Stimulated activated CD4-positive, alpha-beta T cell treated with anti-CD3 and anti-CD28 coated beads, Interleukin-15, amount 100 ng/mL, for 1 hour (primary cell): ENCODE measurements at places on chromosomes 4 and X.

DNA sequence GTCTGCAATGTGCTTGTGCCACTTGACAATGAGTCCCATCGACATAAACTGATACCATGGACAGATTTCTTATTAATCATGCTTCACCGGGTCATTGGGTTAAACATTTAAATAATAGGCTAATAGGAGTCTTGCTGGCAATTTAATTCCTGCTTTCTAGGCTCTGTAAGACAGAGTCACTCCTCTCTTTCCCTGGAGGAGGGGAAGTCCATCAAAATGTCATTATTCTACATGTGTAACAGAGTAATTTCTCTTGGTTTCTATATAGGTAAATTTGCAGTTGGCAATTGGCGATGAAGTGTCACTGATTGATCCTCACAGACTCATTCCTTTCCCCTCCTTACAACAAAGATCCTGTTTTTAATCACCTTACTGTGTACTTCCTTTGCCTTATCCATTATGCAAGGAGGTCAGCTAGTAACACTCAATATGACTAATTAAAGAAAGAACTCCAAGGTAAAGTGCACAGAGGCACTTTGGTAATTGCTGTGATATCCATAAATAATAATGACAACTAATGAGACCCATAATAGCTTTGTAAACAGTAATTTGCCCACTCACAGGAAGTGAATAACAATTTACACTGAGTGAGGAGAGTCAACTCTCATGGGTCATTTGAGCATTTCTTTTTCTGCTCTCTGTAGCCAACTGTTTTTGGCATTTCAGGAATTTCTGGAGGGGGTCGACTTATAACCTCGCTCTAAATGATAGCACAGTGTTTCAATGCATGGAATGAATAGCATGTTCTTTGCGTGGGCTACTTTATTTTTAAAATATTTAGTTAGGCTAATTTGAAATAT, 184.0 kb downstream of the UGT8 start:
- DNase-seq: no peak

- no peak for DNase-seq
Measured at GRCh38 chrX:20596856-20597255, 330.1 kb upstream of the RPS6KA3 start.

DNA sequence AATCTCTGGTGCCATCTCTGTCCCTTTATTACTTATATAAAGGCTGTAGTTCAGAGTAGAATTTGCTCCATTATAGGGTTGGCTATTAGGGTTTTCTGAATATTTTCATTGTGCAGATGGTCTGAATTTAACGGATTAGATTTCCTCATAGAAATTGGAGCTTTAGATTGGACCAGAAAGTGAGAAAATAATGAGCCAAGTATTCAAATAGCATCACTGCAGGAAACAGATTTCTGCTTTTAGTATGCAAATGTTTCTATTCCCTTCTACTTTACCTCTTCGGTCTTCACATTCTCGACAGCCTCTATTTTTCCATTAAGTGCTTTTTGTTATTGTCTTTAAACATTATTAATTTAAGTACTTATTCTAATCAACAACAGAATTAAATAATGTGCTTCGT, 55.4 kb downstream of the TRIM2 start:
- DNase-seq: no peak

DNA sequence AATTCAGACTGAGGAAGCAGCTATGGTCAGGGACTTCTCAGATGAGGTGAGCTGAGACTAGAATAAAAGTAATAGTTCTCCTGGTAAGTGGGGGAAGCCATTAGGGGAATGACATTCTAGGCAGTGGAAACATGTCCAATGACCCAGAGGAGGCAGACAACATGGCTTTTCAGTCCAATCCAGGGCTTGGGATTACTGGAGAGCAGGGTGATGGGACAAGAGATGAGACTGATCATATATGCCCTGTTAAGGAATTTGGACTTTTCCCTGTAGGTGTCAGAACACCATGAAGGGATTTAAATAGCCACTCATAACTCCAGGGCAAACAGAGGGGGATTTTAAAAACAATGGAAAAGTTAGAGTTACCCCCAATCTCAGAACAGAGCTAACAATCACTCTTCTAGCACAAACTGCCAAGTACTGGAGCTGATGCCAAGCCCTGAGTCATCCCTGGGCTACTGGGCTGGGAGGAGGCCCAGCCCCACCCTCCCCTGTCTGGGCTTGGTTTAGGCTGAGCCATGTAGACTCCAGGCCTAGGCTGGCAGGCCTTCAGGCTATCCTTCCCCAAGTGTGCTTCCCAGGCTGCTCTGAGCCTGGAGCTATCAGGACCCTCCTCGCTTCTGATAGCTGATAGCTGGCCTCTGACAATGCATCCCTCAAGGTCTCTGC, 22.7 kb upstream of the MSN start:
- DNase-seq: no peak

DNA sequence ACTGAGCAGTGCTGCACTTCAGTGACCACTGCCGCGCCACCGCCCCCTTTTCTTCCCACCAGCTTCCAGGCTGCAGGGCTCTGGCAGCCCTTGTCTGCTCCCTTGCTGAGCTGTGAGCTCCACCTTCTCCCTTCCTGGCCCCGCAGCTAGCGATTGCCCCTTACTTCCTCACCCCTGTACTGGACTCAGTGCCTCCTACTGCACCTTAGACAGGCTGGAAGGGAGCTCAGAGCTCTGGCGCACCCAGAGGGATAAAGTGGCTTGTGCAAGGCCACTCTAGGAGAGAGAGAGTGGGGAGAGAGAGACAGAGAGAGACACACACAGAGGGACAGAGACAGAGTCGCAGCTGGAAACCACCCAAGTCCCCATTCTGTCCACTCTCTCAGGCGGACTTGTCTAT, 6.0 kb downstream of the RASL11B start:
- DNase-seq: no peak

- no peak for DNase-seq
Measured at GRCh38 chrX:2498781-2499302, 1.9 kb downstream of the DHRSX start.

DNA sequence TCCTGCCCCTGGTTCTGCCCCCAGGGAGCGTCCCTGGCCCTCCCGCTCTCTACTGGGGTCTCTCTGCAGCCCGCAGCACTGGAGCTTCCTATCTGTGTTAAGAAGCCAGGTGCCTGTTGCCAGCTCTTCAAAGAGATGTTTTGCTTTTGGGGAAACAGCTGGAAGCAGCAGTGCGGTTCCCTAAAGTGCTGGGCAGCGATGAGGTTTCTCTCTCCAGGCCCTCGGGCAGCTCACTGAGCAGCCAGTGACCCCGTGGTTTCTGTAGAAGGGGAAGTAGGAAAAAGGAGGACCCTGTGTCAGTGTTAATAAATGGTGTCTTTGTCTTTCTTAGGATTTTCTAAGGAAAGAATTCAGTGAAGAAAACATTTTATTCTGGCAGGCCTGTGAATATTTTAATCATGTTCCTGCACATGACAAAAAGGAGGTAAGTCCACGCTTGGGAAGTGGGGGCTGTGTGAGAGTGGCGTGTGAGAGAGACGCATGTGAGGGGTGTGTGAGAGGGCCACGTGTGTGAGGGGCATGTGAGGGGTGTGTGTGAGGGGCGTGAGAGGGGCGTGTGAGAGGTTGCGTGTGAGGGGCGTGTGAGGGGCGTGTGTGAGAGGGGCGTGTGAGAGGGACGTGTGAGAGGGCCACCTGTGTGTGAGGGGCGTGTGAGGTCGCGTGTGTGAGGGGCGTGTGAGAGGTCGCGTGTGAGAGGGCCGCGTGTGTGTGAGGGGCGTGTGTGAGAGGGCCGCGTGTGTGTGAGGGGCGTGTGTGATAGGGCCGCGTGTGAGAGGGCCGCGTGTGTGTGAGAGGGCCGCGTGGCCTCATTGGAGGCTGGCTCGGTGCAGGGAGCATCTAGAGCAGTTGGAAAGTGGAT, 27.1 kb upstream of the HGFAC start:
- DNase-seq: no peak

- DNase-seq: no peak
Measured at GRCh38 chr4:24003926-24004325, 114.1 kb upstream of the PPARGC1A start.

GRCh38 chr4:155207534-155208257, 740 bp upstream of the NPY2R start:
- DNase-seq: no peak

DNA sequence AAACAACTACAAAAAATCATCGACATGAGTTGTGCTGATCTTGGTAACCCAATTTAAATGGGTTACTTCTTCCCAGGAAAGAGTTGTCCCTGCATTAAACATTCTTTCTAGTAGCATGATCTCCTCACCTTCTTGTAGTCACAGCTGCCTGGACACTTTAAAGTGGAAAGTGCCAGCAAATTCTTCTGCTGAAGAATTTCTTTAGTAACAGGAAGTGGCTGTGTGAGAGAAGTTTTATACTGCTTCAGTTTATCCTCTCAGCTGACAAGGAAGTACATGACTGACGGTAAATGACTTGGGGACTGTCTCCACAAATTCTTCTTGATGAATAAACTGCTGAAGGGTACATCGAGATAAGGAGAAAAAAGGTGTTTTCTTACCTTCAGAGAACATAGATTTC, 18.2 kb upstream of the TNIP3 start:
- DNase-seq: no peak

DNA sequence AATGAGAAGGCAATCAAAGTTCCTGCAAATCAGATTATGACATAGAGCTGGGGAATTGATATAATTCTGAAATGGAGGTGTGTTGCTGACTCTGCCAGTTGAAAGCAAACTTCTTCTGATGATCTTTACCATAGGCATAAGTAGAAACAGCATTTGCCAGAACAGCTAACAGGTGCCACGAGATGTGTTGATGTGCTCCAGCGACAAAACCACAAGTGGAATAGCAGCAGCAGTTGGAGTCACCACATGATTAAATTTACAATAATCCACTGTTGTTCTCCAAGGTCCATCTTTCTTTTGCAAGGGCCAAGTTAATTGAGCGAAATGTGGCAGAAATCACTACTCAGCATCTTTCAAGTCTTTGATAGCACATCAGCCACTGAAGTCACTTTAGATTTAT, 3.7 kb upstream of the OSTC start:
- DNase-seq: no peak

- no peak for DNase-seq
Measured at GRCh38 chr4:112147697-112148096, 2.4 kb downstream of the FAM241A start.

DNA sequence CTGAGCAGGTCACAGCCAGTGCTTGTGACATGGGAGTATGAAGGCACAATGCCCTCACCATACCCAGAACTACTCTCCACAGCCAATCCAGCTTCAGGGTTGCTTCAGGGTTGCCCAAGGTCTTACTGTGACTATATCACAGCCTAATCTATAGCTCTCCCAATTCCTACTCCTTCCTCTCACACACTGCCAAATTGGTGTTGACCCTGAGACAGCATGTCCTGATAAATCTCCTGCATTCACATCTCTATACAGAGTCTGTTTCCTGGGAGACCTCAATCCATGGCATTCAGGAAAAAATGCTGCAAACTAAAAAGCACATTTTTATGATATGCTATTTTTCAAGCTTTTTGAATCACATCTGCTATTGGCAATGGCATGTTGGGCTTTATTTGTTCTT, 456.7 kb downstream of the GRID2 start:
- no peak for DNase-seq

DNA sequence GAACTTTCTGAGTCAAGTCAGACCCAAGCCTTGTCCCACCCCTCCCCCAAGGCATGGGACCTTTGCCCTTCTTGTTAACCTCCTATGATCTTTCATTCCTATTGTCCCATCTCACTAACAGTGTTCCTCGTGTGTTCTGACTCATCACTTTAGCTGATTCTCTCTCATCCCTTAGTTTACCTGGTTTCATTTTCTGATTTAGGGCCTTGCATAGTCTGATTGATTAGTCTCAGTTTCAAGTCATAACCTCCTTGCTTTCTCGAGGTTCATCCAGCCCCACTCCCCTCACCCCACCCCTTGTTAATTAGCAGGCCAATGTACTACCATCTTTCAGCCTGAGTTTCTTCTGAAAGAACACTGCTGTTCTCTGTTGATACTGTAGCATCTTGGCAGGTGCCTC, 517.4 kb downstream of the RPA4 start:
- DNase-seq: no peak
